T-helper 1 cell (primary cell): ENCODE measurements at places on chromosomes 3 and 15.
A peak's percentile ranks its signal among the peaks of the same experiment; 100 is the strongest.

- DNase-seq: no peak
Observed at GRCh38 chr3:17367171-17367570, 375.3 kb downstream of the TBC1D5 start.

GRCh38 chr15:59762558-59762957 is 73.4 kb upstream of the BNIP2 start:
- DNase-seq: peak; percentile 32

- no peak for DNase-seq
Observed at GRCh38 chr3:185734725-185735096, 90.1 kb downstream of the IGF2BP2 start.

GRCh38 chr15:93109336-93110102 is 20.5 kb upstream of the RGMA start:
- no peak for DNase-seq
